ENCODE measurements at places on chromosomes 5 and 9. TPM values are rescaled to one million over a fixed set of nuclear protein-coding genes. Genes with fewer than 3 reads are reported as not detected.

GRCh38 chr5:124297826-124298225, 448.6 kb downstream of the ZNF608 start:
- peak; percentile 10 for DNase-seq

DNA sequence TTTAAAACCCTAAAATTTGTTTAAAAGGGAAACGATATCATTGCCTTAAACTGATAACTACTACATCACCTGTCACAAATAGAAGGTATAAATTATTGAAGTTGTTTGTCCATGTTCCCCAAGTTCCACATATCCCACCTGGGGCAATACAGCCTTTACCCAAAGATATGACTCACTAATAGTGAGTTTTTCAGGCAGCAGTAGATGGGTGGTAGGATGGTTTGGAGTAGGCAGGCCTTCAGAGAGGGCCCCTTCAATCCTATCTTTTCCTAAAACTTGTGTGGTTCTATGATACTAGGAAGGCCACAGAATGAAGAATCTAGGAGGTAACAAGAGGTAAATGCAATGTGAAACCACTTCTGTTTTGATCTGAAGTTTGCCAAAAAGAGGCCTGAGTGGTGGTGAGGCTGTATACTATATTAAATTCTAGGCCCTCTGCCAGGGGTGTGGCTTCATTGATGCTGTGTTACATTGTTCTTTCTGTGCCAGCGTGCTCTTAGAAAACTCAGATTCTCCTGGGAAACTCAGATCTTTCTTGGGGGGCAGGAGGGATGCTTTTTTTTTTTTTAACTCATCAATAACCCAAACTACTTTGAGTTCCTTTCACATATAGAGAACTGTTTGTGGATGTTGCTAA, 7.2 kb downstream of the CYSTM1 start:
- peak; percentile 80 for DNase-seq

DNA sequence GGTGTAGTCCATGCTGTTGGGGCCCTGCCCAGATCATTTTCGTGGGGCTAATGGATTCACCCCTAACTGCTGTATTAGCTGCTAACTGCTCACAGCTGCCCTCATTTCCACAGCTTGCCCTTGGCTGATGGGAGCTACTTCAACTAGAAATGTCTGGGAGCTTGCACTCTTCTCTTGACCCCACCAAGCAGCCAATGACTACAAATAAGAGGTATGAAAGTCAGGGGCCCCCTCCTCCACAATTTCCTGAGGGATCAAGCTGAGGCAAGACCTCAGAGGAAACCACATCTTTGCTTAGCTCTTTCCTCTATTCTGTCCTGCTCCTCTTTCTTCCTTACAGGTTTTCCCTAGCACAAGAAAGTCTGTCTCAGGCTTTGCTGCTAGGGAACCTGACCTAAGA, 397.5 kb downstream of the MLLT3 start:
- DNase-seq, result peak; percentile 27

Gene GMCL2
- under 0.01 TPM for total RNA-seq

Gene IL5
- total RNA-seq, result not detected
